ENCODE measurements at places on chromosomes 13 and 19.

DNA sequence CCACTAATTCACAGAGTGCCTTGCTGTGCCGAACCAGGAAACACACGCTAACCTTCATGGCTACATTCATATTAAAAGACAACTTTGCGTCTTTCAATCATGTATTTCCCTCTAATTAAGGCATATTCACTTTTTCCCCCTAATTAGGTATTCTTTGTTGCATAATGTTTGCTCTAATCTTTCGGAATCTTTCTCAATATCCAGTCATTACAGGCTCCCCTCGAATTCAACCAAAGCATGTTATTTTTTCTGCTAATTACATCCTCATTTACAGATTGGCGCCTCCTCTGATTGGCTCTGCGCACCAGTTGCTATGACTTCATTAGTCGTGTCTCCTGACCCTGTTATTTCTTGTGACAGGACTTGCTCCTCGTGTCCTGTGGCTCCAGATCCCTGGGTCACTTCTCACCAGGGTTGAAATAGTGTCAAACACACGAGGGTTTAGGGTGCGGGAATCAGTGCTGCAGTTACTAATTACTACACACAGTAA, 226.7 kb upstream of the TSHZ3 start:
- no peak for DNase-seq

- DNase-seq: no peak
Measured at GRCh38 chr19:17909003-17909732, 23.6 kb upstream of the CCDC124 start.

GRCh38 chr13:106492588-106493475, 42.6 kb downstream of the EFNB2 start:
- DNase-seq: no peak

GRCh38 chr13:77305266-77305665, 21.6 kb downstream of the MYCBP2 start:
- DNase-seq: no peak

- no peak for DNase-seq
Measured at GRCh38 chr13:48448285-48448958, 35.5 kb upstream of the LPAR6 start.

GRCh38 chr19:41816761-41817160, 20.4 kb downstream of the CEACAM3 start:
- DNase-seq: no peak

DNA sequence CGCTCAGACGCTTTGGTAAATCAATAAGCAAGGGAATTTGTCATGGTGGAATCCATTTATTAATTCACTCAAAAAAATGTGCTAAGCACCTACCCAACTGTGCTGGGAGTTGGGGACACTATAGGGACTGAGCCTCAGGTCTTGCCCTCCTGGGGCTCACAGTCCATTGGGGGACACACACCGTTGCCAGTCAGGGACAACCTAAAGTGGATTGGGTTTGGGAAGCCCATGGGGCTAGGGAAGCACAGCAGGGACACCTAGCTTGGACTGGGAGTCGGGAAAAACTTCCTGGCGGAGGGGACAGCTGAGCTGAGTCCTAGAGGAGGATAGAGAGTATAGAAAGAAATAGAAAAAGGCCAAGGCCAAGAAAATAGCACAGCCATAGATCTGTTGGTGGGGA, 8.5 kb downstream of the FOSB start:
- DNase-seq: no peak

DNA sequence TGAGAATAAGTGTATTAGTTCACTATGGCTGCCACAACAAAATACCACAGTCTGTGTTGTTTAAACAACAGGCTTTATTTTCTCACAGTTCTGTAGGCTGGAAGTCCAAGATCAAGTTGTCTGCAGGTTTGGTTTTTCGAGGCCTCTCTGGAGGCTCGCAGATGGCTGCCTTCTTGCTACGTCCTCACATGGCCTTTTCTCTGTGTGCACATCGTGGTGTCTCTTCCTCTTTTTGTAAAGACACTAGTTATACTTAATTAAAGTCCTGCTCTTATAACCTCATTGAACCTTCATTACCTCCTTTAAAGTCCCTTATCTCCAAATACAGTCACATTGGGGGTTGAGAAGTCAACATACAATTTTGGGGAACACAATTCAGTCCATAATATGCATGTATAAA, 10.6 kb downstream of the CSNK1A1L start:
- no peak for DNase-seq

- no peak for DNase-seq
Measured at GRCh38 chr13:25153736-25154135, 18.4 kb downstream of the AMER2 start.

DNA sequence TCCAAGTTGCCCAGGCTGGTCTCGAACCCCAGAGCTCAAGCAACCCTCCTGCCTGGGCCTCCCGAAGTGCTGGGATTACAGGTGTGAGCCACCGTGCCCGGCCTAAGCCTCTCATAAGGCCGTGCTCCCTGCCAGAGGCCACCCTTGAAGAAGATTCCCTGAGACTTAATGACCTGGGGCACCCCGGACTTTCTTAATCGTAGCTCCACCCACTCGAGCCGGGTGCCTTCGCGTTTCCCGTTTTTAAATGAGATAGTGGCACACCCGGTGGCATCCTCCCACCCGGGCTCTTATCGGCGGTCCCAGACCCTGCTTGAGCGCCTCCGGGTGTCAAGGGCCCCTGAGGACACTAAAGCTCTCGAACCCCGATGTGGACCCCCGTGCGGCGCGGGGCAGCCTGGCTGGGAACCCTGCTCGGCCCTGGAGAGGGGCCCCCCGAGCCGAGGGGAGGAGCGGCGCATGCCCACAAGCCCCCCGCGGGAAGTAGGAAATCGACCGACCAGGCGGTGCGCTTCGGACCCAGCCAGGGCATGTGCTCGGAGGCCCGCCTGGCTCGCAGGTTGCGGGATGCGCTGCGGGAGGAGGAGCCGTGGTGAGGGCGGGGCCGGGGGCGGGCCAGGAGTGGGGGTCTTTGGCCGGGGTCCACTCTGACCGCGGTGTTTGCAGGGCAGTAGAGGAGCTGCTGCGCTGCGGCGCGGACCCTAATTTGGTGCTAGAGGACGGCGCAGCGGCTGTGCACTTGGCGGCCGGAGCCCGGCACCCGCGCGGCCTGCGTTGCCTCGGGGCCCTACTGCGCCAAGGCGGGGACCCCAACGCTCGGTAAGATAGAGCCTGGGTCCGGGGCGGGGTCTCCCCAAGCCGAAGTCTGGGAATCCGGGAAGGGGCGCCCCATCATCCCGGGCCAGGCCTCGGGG, at the start of gene ANKLE1:
ANKLE1 (plus strand) TSS at position 511 of the 914 bp plus-strand sequence; CDS start at position 531, 20 bp downstream.
- peak; percentile 35 for DNase-seq

DNA sequence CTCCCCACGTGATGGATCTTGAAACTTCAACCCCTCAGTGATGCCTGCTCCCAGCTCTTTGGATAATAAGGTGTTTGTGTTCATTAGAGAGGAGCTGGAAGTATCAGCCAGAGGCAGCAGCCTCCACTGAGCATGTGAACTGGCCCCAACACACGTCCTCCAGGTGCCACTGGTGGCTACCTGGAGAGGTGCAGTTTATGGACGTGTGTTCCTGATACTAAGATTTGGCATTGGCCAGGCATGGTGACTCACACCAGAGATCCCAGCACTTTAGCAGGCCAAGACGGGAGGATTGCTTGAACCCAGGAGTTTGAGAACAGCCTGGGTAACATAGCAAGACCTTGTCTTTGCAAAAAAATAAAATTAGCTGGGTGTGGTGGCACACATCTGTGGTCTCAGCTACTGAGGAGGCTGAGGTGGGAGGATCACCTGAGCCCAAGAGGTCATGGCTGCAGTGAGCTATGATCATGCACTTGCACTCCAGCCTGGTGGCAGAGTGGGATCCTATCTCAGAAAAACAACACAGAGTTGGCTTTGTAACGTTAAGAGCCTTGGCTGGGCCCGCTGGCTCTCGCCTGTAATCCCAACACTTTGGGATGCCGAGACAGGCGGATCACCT, 34.4 kb downstream of the SLC25A42 start:
- DNase-seq: no peak

GRCh38 chr13:24916464-24916863, 152.5 kb downstream of the RNF17 start:
- DNase-seq: no peak

GRCh38 chr13:34437873-34438272, 504.2 kb upstream of the NBEA start:
- no peak for DNase-seq

GRCh38 chr19:39416152-39417120, 4.0 kb downstream of the PLEKHG2 start:
- DNase-seq: no peak

DNA sequence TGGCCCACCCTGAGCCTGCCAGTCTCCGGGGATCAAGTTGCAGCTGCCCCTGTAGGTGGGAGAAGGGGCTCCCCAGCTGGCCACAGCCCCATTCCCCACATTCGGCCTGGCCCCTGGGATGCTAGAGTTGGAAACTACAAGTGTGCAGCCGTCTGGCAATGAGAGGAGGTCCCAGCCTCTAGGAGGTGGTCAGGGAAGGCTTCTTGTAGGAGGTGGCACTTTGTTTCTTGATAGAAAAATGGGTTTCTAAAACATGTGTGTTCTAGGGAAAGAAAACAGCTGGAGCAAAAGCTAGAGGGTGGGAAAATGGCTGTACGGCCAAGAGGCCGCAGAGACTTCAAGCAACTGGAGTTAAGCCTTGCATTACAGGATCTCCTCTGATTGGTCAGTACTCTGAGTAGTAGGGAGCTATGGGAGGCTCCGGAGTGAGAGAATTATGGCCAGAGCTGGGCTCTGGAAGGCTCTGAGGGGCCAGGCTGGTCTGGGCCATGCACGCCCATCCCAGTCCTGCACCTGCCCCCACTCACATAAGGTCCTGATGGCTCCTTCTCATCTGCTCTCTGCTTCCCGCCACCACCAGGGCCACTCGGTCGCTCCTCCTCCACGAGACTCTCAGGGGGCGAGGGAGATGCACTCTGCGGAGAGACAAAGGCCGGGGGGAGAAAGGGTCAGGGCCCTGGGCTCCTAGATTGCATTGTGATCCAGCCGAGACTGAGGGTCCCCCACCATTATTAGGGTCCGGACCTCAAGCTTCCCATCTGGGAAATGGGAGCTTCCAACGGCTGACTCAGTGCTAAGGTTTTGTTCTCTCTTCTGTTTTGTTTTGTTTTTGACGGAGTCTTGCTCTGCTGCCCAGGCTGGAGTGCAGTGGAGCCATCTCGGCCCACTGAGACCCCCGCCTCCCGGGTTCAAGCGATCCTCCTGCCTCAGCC, 13.7 kb downstream of the TLE2 start:
- no peak for DNase-seq

GRCh38 chr13:92864584-92865284, 361.9 kb upstream of the GPC6 start:
- DNase-seq: no peak

GRCh38 chr19:34432797-34433196, 4.6 kb downstream of the UBA2 start:
- no peak for DNase-seq

Measured in CD4-positive, alpha-beta T cell treated with Interleukin-6 for 4 hours (primary cell).